ENCODE measurements at places on chromosomes 2 and 18.
A peak's percentile ranks its signal among the peaks of the same experiment; 100 is the strongest.

DNA sequence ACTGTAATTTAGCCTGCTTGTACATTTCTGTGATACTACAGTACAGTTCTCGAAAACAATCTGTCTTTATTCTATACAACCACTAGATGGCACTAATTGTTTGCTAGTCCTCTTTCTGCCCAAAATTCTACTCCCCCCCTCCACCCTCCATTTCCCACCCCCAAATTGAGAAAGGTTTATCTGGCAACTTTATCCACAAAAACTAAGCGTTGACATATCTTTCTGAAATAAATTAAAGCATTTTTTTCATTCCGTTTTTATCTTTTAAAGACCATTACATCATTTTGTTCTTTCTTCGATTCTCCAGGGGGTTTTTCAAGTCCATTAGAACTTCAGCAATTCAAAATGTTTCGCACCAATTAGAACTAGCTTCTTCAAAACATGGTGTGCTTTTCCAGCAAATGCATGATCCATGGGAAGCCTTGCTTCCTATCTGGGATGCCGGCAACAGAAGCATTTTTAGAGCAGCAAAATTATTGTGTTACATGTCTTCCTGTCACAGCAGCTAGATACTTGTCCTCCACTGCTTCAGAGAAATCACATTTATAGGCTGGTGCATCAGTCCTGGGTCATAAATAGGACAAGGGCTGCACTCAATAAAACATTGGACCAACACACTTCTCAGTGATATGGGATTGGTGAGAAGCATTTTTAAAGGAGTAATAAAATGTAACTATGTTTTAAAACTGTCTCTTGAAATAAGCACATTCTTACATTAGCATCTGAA is 241.3 kb downstream of the PAX3 start:
- DNase-seq: no peak

DNA sequence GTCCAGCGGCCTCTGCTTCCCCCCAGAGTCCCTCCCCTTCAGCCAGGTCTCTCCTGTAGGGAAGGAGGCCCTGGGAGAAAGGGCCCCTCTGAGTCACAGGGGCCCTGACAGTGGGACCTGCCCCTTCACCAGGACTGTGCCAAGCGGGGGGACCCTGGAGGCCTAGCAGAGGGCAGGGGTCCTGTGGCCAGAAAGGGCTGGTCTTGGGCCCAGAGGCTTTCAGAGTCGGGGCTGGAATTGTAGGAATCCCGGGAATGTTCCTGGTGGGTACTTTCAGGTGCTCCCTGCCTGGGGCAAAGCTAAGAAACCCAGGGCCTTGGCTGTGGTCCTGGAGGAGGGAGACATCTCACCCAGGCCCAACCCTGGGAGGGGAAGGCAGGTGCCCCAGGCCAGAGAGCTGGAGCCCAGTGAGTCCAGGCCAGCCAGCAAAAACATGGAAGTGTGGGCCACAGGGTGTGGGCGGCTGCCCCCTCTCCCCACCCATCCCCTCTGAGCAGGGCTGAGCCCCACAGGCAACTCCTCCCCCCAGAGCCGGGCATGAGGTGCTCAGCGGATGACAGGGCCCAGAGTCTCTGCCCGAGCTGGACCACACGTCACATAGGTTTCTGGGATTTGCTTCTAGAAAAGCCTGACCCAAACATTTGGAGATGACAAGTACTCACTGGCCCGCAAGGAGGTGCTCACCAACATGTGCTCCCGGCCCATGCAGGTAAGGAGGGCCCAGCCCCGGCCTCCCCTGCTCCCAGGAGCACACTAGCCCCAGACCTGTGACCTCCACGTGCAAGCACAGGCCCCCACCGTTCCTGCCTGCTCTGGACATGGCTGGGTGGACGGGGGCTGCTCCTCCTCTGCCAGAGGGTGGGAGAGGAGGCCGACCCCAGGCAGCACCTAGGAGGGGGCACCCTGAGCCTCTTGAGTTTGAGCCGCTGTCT is 48.2 kb upstream of the ALPP start:
- peak; percentile 10 for DNase-seq

DNA sequence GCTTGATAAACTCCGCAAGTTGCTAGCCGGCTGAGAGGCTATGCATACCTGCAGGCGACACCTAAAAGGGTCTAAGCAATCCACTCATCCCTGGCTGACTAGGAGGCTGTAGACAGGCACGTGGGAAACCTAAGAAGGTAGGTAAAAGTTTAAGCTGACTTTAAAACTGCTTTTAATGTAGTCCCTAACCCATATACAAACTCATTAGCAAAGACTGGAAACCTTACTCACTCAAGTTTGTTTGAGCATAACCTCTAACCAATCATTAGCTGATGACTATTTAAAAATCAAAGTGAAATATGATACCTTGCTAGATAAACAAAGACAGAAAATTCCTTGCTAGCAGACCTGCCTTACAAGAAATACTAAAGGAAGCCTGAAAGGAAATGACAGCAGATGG is 106.4 kb downstream of the EXOC6B start:
- DNase-seq: no peak

GRCh38 chr18:23591011-23591410 is 4.7 kb upstream of the NPC1 start:
- DNase-seq: no peak

DNA sequence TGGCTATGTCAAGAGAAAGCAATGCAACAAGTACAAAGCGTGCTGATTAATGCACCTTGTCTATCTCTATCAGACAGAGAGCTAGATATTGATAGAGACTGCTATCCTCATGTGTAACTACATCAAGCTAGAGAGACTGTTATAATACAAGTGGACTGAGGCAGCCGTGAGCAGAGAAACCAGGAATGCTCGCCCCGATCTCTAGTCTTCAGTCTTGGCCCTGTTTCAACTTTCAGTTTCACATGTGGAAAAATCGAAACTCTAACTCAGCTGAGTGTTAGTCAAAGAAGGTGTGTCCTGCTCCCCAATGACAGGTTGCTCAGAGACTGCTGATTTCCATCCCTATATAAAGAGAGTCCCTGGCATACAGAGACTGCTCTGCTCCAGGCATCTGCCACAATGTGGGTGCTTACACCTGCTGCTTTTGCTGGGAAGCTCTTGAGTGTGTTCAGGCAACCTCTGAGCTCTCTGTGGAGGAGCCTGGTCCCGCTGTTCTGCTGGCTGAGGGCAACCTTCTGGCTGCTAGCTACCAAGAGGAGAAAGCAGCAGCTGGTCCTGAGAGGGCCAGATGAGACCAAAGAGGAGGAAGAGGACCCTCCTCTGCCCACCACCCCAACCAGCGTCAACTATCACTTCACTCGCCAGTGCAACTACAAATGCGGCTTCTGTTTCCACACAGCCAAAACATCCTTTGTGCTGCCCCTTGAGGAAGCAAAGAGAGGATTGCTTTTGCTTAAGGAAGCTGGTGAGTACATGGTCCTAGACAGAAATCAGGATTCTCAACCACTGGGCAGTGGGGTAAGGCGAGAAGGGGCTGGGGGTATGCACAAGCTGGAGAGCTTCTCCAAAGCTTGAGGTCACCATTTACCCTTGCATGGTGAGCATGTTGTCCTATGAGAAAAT is at the start of gene RSAD2:
Gene RSAD2, plus strand, starts transcription at position 376 of the 903 bp plus-strand sequence. Its CDS starts 24 bp downstream, at position 400.
- DNase-seq: no peak

- DNase-seq: no peak
Observed at GRCh38 chr18:58501066-58501896, 127.6 kb downstream of the ALPK2 start.

GRCh38 chr2:10454505-10454904 is 6.4 kb upstream of the ODC1 start:
- no peak for DNase-seq

GRCh38 chr2:237405605-237406004 is 8.4 kb downstream of the COL6A3 start:
- DNase-seq: no peak

DNA sequence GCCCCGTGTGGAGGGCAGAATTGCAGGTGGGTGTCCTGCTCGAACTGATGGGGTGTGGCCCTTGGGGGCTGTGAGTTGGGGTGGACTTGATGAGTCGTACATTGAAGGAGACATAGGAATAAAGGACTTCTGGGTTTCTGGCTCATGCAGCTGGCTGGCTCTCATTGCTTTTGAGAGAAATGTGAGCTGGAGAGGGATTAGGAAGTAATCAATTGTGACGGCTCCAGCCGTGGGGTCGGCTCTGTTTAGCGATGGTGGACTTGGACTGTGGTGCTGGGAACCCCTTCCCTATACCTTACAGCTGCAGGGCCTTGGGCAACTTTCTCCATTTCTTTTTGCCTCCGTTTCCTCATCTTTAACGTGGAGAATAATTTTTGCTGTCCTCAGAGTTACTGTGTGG is 9.2 kb downstream of the IMPA2 start:
- DNase-seq: no peak

GRCh38 chr2:146982393-146982846 is 862.4 kb upstream of the ACVR2A start:
- peak; percentile 28 for DNase-seq

- DNase-seq: no peak
Observed at GRCh38 chr18:73264562-73264921, 396.8 kb upstream of the NETO1 start.

GRCh38 chr2:133063775-133064174 is 393.8 kb upstream of the LYPD1 start:
- no peak for DNase-seq

- DNase-seq: no peak
Observed at GRCh38 chr2:37361994-37362698, 17.7 kb downstream of the QPCT start.

DNA sequence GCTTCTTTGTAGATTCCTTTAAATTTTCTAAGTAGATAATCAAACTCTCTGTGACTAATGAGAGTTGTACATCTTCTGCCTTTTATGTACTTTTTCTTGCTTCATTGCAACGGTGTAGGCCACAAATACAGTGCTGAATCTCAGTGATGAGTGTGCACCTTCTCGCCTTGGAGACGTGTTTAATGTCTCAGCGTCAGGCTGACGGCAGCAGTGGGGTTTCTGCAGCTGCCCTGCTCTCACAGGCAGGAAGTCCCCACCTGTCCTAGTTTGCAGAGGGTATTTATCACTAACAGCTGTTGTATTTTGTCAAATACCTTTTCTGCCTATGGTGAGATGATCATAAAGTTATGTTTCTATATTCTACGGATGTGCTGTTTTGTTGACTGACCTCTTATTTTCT is 13.3 kb downstream of the AGXT start:
- DNase-seq: no peak

DNA sequence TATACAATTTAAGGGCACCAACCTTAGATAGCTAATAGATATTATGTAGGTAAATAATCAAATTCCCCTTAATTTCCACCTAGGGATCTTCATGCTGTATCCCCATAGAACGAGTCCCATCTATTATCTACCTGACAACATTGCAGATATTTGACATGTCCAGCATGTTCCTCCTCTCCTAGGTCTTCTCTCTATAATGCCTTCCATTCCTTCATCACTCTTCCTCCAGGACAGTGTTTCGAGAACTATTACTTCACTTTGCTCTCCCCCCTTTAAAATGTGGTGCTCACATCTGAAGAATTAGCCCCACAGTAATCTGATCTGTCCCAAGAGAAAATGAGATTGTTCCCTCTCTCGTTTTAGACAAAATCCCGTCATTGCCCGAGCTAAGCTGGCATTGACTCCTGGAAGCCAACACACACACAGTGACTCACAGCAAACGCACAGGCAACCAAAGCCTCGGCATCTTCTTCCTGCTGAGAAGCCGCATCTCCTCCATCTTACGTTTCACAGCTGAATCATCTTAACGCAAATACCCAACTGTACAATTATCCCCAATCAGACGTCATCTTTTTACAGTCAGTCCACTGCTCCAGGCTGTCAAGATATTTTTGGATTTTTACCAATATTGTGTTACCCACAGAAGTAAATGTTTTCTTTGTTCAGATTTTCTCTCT is 162.9 kb upstream of the AGAP1 start:
- no peak for DNase-seq

GRCh38 chr18:73009691-73010090 is 141.9 kb upstream of the NETO1 start:
- no peak for DNase-seq

DNA sequence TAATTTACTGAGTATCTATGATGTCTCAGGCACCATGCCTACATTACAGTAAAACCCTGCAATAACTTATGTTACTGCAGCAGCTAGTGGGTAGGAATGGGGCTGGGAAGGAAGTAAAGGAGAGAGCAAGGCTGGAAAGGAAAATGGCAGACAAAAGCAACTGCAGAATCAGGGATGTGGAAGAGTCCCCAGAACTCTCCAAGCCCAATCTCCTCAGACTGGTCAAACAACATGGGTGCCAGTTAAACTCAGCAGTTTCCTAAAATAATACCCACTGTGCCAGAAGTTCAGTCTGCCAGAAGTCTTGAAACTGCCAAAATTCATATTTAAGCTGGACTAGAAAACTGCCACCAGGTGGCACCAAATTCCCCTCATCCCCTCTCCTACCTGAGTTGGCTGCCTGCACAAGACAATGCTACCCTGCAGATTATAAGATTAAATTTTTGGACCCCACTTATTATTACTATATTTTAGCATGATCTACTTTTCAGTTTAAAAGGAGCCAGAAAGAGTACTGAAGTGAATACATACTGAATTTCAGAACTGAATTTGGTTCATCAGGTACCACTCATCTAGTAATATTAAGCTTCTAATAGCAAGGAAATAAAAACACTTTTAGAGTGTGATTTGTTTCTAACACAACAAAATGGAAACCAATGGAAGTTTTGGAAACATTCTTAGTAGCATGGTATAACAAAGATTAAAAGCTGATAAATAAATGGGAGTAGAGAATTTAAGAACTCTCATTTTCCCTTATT is 86.8 kb upstream of the DNER start:
- DNase-seq: peak; percentile 49

GRCh38 chr18:11498821-11499220 is 110.6 kb upstream of the SLC35G4 start:
- no peak for DNase-seq

DNA sequence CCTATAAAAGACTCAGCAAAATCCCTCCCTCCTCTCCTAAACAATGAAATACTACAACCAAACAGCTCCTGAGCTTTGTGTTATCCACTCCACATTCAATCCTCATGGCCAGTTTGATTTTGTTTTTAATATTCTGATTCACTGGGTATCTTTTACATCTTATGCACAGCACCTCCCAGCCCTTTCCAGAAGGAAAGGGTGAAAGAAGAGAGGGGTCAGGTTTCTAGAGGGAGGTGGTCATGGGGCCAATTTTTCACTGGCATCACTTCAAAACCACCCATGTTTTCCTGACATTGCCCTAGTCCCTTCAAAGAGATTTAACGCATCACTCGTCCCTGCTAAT is 315.6 kb downstream of the LPIN1 start:
- DNase-seq: no peak

GRCh38 chr2:26884486-26884885 is 36.6 kb downstream of the DPYSL5 start:
- DNase-seq: no peak

- peak; percentile 54 for DNase-seq
Observed at GRCh38 chr2:68643011-68643873, at the start of gene PROKR1. PROKR1 (plus strand) TSS chr2:68643579; CDS start chr2:68645822, 2,243 bp downstream.

- DNase-seq: no peak
Observed at GRCh38 chr2:24448797-24449196, 42.3 kb upstream of the NCOA1 start.

DNA sequence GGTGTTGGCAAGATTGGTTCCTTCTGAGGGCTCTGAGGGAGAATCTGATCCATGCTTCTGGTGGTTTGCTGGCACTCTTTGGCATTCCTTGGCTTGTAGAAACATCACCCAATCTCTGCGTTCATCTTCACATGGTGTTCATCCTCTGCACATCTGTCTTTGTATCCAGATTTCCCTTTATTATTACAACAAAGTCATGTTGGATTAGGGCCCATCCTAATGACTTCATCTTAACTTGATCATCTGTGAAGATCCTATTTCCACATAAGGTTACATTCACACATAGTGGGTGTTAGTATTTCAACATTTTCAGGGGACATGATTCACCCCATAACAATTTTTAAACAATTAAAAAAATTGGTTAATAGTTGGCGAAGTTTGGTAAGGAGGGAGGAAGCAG is 177.4 kb upstream of the CWC22 start:
- DNase-seq: no peak
